ENCODE measurements at places on chromosomes 4 and X.
A peak's percentile ranks its signal among the peaks of the same experiment; 100 is the strongest.

GRCh38 chr4:1358421-1359143, 11.6 kb downstream of the UVSSA start:
- DNase-seq = no peak

DNA sequence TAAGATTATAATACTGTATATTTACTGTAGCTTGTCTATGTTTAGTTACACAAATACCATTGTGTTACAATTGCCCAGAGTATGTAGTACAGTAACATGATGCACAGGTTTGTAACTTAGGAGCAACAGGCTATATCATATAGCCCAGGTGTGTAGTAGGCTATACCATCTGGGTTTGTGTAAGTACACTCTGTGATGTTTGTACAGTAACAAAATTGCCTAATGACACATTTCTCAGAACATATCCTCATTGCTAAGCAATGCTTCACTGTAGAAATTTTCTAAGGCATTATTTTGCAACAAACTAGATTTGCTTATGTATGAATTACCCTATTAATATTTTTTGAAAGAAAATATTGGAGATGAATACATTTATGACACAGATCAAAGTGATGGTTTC, 1390.9 kb downstream of the C4orf33 start:
- DNase-seq = no peak

DNA sequence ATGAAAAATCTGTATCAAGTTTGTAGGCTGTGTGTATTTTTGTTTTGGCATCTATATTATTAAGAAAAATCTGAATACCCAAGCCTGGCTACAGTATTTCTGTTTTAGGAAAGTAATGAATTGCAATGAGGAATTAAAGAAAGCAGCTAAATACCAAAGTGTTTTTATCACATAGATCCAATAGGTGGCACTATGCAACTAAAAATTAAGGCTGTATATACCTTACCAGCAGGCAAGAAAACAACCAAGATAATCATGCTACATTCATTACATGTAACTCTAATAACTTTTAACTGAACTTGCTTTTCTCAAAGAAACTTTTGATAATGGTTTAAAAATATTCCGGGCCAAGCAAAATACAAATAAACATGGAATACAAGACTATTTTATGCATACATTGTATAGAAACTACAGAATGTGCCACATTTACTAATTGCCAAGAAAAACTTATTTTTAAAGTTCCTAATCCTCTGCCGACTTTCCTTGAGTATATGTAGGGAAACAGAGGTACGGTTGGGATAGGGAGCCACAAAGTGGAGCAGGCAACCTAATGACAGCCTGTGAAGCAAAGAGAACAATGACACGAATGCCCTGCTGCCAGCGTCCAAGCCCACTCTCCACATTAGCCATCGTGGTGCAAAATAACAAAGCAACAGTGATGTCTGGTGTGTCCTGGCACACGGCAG, 63.7 kb downstream of the SEC24D start:
- peak; percentile 66 for DNase-seq

DNA sequence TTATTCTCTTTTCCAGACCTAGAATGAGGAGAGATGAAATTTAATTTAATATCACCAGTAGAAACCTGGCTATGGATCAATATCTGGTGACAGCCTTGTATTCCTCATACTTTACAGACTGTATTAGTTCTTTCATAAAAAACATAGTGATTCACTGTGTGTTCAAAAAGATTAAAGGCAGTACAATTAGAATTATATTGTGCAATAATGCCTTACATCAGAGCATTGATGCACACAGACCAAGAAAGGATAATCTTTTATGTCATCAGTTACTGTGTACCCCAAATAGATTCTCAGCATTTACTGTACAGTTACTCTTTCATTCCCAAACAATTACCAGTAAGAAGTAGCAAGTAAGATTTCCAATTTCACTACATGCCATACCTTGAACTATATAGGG, 260.5 kb upstream of the ANXA10 start:
- DNase-seq = no peak

GRCh38 chr4:47668810-47669408, 169.0 kb downstream of the CORIN start:
- DNase-seq = peak; percentile 60

DNA sequence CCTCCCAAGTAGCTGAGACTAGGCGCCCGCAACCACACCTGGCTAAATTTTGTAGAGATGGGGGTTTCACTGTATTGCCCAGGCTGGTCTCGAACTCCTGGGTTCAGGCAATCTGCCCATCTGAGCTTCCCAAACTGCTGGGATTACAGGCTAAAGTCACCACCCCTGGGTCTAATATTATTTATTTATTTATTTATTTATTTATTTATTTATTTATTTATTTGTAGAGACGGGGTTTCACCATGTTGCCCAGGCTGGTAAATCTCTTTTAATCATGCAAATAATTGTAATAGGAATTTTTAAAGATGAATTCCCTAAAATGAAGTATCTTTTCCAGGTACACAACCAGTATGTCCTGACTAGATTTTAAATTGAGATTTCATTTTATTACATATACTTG, 761.8 kb downstream of the TRAM1L1 start:
- DNase-seq = no peak
